Stimulated activated CD4-positive, alpha-beta T cell treated with anti-CD3 and anti-CD28 coated beads, Interleukin-15, amount 100 ng/mL, for 1 hour (primary cell): ENCODE measurements at places on chromosomes 7 and 10.

DNA sequence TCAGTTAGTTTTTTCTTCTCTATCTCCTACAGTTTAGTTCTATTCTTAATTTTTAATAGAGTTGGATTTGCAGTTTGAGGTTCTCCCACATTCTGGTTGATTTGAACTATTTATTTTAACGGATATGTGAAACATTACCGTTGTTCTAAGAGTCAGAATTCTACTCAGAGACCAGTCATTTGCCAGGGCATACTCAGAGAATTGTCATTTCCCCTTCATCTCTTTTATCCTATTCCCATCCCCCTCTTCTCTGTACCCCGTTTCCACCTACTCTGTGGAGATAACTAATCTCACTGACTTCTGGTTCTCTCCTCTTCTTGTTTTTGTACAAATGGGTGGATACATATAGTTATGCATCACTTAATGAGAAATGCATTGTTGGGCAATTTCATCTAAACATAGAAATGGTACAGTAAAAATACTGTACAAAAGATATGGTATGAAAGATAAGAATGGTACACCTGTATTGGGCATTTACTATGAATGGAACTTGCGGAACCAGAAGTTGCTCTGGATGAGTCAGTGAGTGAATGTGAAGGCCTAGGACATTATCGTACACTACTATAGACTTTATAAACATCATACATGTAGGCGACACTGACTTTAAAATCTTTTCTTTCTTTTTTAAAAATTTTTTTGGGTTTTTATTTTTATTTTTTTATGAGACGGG lies 53.1 kb downstream of the INPP5F start:
- no peak for DNase-seq

DNA sequence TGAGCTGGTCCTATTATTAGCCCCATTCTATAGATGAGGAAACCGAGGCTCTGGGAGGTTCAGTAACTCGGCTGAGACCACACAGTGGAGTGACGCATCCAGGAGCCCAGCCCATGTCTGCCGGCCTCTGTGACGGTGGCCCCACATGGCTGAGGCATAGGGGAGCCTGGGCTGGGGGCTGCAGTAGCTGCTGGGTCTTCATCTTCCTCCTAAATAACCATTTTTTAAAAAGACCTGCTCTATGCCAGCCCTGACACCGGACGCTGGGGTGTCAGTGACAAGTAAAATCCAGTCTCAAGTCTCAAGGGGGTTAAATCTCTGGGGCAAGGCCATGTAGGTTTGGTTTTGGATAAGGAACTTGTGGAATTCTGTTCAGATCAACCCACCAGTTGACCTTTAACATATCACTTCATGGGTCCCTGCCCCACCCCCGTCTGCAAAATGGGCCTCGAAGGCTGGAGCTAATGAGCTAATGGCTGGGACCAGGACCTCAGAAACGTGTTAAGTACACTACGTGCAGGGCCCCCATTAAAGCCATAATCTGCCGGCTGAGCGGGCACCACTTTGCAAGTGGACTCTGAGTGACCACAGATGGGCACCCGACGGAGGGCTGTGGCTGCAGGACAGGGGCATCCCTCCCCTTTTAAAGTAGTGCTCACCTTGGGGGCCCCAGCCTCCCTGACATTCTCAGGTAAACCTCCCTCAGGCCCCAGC lies 136.5 kb upstream of the UNC5B start:
- DNase-seq, result no peak

DNA sequence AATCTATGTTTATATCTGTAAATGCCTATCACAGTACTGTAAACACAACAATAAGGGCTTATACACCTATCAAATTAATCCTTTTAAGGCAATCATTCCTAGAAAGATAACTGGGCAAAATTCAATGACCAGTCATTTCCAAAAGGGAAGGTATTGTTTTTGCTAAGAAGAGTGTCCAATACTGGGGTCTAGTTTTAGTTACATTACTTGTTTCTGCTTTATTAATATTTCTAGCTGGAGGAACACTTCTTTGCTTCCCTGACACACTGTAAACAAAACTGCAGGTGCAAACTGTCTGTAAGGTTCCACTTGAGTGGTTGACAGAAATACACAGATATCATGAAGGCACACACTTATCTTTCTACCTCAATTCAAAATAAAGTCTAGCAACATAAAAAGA lies 84.2 kb upstream of the FAM133B start:
- no peak for DNase-seq

- no peak for DNase-seq
These were observed 9.2 kb downstream of the HABP2 start for GRCh38 chr10:113562069-113562468.

GRCh38 chr10:93503075-93503474 lies 6.7 kb downstream of the CEP55 start:
- DNase-seq, result no peak

DNA sequence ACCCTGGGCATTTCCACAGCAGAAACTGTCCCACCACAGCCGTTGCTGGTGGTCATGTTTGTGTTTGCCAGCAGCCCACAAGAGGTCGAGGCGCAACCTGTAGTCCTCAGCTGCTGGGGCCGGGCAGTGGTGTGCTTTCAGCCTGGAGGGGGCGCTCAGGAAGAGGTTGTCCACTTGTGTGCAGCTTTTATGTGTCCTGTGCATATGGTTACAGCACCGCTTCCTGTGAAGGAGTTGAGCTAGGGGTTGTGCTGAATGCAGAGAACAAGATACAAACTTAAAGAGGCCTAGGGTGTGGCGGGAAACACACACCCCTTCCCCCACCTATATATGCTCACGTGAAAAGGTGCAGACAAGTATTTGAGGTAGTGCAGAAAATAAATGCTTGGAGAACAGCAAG lies 29.5 kb upstream of the PFKFB3 start:
- peak; percentile 22 for DNase-seq

- DNase-seq, result no peak
These were observed 35.3 kb upstream of the ZNF488 start for GRCh38 chr10:47419421-47419820.

- DNase-seq, result no peak
These were observed 69.3 kb downstream of the DLG5 start for GRCh38 chr10:77857272-77857671.

DNA sequence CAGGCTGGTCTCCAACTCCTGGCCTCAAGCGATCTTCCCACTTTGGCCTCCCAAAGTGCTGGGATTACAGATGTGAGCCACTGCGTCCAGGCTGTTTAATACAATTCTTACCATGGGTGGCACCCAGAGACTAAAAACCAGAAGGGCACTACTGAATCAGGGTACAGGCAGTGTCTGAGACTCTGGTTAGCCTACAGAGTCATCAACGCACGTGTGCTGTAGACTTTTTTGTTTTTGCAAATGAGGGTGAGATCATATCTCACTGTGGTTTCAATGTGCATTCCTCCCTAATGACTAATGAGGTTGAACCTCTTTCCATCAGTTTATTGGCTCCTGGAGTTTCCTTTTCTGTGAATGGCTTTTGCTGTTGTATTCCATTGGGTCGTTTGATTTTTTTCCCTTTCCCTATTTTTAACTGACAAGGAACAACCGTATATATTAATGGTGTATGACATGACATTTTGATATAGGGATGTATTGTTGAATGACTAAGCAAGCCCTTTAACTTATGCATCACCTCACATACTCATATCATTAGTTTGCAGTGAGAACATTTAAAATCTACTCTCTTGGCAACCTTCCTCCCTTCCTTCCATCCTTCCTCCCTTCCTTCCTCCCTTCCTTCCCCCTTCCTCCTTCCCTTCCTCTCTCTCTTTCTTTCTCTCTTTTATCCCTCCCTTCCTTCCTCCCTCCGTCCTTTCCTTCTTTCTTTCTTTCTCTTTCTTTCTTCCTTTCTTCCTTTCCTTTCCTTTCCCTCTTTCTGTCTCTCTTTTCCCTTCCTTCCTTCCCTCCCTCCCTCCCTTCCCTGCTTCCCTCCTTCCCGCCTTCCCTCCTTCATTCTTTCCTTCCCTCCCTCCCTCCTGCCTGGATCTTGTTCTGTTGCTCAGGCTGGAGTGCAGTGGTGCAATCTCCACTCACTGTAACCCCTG lies 9.3 kb upstream of the TMEM270 start:
- DNase-seq, result no peak

DNA sequence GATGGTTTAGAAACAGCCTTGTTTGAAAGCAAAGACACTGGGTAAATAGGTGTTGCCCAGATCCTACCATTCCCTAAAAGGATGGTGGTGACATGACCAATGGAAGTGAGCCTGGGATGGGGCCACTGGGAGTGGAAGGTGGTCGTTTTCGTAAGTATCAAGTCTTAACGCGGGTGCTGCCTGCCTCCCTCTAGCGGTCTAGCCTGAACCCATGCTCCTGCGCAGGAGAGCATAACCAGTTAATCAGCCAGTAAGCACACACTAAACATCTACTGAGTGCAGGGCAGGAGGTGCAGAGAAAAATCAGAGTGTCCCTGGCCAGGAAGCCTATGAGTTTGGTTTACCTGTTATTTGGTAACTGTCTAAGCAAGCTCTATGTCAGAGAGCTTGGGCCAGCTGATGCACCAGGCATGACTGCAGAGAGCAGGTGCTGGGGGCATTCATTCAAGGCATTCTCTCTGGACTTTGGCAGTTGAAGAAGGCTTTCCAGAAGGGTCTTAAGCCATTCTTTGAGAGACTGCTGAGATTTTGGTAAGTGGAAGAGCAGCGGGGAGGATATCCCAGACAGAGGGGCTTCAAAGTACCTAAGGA lies 930 bp downstream of the GARIN1A start:
- no peak for DNase-seq

DNA sequence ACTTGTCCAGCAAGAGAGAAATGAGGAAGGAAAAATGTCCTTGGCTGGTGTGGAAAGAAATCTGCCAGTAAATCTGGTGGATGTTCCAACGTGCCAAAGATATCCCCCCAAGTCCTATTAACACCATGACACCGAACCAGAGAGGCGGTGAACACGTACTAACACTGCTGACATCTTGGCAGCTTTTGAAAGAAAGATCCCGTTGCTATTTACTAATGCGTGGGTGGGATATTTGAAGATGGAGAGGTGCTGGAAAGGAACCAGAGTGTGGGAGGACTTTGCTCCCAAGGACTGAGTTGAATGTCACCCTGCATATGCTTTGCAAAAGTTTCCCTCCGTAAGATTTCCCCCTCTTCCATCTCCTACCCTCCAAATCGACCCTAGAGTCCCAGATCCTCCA lies 7.9 kb downstream of the CCDC3 start:
- DNase-seq, result no peak

- DNase-seq, result no peak
These were observed 714.1 kb upstream of the COBL start for GRCh38 chr7:52030722-52031121.
